Right ventricle myocardium inferior (tissue), 1 donor: ENCODE measurements at places on chromosomes 7 and 10. TPM values are rescaled to one million over a fixed set of nuclear protein-coding genes. Genes with fewer than 3 reads are reported as not detected.

DNA sequence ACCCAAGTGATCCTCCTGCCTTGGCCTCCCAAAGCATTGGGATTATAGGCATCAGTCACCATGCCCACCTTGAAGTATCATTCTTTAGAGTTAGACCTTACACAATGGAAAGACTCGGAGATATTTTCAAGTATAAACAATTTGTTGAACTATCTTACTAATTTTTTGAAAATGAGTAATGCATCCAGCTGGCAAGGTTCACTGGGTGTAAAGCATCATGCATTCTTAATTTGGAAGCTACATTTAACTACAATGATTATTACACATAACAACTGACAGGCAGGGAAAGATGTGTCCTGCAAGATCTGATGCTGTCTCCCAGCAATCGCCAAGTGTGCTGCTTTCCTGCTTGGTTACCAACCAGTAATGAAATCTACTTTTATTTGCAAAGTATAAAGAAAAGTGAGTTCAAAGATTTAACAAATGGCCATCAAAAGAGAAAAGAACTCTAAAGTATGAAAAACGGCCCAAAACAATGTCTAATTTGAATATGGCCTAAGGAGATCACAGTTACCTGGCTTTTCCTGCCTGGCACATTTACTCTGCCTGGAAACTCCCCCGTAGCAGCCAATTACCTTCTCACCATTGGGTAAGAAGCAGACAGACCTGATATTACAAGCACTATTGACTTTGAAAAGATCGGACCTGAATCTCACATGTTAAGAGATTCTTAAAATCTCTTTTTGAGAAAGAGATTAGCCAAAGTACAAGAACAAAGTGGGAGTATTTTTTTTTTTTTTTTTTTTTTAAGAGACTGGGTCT lies 59.3 kb upstream of the NMT2 start:
- DNase-seq, result no peak

DNA sequence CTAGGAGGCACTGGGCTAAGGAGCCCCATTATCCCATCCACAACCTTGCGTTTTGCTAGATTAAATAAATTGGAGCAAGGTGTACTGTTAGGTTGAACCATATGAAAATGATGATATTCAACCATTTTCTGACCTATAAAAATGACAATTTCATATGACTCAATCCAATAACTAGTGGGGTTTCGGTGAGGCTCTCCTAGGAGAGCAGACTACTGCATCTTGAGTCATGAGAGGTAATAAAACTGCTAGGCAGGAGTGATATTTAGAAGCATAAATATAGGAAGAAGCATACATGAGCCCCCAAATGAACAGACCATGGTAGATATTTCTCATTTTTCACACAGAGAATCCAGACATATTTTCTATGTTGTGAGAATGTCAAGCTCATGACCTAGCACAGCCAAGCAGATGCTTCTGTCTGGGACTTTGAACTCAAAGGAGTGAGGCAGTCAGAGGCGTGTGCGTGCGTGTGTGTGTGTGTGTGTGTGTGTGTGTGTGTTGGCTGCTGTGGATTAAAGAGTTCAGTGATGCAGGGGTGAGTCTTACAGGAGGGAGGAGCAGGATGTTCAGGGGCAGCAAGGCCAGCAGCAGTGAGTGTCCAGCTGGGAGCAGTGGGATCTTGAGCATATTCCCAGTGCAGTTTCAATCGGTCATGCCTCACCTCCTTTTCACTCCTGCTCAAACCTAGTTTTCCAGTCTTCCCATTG lies 17.8 kb upstream of the WDR11 start:
- no peak for DNase-seq

GRCh38 chr10:5904227-5904626 lies 14.2 kb downstream of the FBH1 start:
- no peak for DNase-seq

DNA sequence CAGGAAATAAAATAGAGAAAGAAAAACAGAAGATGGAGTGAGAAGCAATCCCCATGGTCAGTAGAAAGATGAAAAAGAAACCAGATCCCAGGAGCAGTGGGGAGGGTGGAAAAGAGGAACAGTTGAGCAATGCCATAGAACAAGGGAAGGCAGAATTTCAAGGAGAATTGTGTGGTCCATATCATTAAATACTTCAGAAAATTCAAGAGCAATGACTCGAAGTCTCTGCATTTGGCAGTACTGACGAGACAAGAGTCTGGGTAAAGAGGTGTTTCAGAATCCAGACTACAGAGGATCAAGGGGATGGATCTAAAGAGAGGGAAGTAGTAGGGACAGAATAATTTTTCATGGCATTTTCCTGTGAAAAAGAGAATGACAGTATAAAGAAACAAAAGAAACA lies 512.6 kb downstream of the PHTF2 start:
- DNase-seq, result no peak

DNA sequence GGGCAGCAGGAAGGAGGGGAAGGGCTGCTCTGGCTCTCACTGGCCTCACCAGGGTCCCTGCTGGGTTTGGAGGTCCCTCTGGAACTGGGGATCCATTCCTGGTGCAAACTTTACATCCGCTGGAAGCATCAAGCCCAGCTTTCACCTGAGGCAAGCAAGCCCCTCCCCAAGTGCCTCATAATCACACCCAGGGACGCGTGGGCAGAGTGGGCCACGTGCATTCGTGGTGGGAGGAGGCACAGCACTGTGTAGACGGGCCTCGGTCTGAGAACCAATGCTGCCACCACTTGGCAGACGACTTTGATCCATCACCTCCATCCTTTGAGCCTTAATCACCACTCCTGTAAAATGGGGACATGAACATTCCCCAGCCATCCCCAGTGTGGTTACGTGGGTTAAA lies 74.1 kb downstream of the VWA2 start:
- no peak for DNase-seq

GRCh38 chr7:18464830-18465229 lies 30.7 kb upstream of the HDAC9 start:
- DNase-seq, result no peak

Gene SCRN1
- 15.0 TPM for total RNA-seq

Gene ADAM8
- total RNA-seq, result 2.0 TPM

Gene ZNF853
- 10.3 TPM for total RNA-seq

Gene TET1
- 3.1 TPM for total RNA-seq

Gene INA
- total RNA-seq, result not detected

Gene NOS3
- total RNA-seq, result 19.4 TPM
